ACHN (cell line): ENCODE measurements at places on chromosomes 3 and 15.

DNA sequence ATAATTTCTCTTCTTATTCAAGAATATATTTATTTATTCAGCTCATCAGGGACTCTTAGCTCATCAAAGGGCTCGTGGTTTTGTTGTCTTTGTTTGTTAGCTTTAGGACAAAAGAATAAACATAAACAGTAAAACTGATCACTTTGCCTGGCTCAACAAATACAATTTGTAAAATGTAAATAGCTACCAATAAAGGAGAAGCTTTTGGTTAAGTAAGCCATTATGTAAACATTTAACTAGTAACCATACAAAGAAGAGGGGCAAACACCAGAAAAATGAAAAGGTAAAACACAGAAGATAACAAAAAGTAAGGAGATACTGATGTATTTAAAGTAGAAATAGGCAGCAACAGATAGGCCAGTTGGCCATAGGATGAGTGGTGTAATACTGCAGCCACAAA is 761.7 kb downstream of the ROBO1 start:
- no peak for DNase-seq

GRCh38 chr15:57890878-57891277 is 174.6 kb downstream of the ALDH1A2 start:
- no peak for DNase-seq

DNA sequence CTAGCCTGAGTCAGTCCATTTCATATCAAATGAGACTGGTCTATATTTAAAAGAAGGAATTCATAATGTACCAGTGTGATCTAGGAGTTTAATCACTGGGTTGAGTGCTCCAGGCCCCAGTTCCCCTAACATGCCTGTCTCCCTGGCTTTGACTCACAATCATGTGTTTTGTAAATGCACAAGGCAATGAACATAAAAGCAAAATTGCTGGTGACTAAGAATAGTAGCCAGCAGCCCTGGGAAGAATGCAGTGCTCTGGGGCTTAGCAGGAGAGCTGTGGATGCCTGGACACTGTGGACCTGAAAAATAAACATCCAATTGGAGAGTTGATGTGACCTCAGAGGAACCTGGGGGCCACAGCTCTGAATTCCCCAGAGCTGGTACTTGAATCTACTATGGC is 50.3 kb downstream of the SYNPR start:
- peak; percentile 17 for DNase-seq

DNA sequence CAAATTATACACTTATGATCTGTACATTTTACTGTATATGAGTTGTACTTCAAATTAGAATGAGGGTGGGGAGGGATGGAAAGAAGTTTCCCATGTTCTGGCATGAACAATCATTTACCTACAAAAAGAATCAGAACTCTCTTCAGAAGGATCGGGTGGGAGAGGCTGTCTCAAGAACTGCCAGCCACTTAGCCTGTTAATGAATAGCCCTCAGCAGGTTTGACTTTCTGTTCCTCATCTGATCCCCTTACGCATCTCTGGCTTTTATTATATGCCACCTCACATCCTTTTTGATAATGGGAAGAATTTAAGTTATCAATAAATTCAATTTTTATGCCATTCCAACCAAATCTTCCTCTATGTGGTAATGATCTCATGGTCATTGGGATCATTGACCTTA is 168.3 kb upstream of the TGFBR2 start:
- DNase-seq = no peak

GRCh38 chr15:58443308-58443707 is 11.5 kb downstream of the LIPC start:
- no peak for DNase-seq

DNA sequence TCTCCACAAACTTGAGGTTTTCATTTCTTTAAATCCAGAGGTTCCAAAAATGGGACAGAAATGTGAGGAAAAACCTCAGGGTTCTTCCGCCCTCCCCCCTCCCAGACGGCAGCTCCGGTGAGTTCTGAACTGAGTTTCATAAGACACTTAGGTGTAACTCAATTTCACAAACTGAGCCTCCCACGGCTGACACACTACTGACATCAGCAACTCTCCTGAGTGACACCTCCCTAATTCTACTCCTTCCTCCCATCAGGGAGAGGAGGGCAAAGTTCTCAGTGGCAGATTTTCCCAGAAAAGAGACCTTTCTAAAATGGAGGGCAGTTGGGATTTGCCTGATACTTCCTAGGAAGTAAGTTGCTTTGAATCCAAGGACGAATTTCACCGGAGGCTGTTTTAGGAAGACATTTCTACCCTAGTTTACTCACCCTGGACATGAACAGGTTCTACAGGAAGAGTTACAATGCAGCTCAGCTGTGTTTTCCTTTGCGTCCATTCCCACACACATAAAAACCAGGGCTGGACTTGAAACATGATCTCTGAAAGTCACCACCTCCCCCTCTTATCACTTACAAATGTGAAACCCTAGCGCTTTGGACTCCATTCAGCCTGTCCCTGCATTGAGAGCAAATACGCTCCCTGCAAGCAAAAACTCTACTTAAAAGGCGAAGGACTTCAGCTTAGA is 78.1 kb upstream of the LMOD3 start:
- peak; percentile 6 for DNase-seq

DNA sequence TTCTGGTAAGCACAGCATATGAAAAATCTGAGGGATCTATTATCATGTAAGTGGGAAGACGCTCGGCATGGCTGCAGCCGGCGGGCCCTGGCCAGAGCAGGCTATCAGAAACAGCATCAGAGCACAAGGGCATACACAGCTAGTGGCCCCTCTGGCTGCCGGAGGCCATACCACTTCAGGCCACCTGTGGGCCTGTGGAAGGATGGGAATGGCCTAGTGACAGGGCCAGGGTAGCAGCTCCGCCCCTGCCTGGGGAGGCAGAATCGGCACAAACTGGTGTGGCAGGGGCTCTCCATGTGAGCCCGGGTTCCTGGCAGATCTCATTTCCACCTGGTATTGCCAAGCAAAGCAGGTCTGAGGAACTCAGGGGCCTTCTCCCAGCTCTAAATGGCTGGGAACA is 46.4 kb downstream of the SH3BP5 start:
- no peak for DNase-seq

DNA sequence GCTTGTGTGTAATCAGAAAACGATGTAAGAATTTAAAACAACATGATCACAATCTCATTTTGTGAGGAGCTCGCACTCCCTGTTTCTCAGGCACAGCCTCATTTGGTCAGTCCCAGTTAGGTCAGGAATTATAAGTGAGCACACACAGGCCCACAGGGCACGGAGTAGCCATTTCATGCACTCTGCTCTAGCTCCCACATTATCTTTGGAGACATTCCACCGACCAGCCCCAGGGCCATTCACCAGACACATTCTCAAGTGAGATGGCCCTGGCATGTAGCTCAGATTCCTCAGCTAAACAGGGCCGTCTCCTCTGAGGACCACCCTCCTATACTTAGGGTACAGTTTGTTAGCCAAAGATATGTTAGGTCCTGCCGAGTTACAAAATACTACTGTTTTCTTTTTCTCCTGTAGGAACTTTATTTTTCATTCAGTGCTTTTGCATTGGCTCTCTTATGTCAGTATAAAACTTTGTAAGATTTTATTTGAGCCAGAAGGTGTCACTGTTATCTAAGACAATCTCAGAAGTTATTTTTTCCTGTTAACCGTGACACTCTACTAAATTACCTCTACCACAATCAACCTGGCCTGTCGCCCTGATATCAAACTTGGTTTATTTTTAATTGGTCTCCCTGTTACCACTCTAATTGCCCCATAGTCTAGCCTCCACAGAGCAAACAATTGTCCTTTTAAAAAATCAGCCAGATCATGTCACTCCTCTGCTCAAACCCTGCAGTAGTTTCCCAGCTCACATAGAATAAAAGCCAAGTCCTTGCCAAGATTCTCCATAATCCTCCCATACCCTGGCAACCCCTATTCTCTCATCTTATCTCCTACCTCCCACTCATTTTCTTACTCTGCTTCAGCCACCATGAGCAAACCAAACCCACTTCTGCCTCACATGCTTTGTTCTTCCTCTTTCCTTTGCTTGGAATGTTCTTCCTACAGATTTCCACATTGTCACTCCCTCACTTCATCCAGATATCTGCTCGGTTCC is 105.7 kb downstream of the PPP2R3A start:
- DNase-seq = peak; percentile 51

- peak; percentile 26 for DNase-seq
Measured at GRCh38 chr15:57640930-57641682, 49.4 kb downstream of the MYZAP start.

- DNase-seq = no peak
Measured at GRCh38 chr3:143387425-143387824, 267.9 kb downstream of the CHST2 start.

DNA sequence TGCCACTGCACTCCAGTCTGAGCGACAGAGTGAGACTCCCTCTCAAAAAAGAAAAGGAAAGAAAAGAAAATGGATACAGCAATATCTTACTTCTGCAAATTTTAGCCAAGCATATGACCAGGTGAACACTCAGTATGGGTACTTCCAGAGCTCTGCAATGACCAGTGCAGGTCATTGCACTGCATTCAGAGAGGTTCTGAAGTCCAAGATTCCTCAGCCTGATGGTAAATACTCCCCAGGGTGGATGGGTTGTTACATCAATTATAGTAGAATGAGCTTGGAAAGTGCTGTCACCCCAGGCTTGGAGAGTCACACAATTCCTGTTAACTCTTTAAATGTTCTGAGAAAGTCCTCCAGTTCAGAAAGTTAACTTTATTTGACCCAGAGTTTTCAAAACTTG is 103.7 kb downstream of the RPLP1 start:
- DNase-seq = no peak

DNA sequence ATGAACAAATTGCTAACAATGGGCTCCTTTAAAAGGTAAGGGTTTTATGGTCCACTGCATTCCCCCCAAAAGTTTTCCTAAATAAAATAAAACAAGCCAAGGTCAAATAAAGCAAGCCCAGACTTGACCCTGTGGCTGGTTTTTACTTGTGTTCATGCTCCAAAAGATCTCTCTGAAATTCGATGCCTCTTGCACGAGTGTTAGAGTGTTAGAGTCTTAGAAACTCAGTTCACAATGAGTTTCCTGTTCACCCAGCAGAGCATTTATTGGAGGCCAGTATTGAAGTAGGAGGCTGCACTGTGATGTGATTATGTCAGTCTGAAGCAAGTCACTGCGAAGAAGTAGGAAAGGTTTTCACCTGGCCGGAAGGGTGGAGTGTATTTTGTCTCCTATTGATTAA is 59.9 kb upstream of the LRTM1 start:
- DNase-seq = no peak

GRCh38 chr3:48966876-48967361 is 23.1 kb upstream of the P4HTM start:
- DNase-seq = no peak

GRCh38 chr3:40267937-40268724 is 41.4 kb upstream of the EIF1B start:
- peak; percentile 2 for DNase-seq

DNA sequence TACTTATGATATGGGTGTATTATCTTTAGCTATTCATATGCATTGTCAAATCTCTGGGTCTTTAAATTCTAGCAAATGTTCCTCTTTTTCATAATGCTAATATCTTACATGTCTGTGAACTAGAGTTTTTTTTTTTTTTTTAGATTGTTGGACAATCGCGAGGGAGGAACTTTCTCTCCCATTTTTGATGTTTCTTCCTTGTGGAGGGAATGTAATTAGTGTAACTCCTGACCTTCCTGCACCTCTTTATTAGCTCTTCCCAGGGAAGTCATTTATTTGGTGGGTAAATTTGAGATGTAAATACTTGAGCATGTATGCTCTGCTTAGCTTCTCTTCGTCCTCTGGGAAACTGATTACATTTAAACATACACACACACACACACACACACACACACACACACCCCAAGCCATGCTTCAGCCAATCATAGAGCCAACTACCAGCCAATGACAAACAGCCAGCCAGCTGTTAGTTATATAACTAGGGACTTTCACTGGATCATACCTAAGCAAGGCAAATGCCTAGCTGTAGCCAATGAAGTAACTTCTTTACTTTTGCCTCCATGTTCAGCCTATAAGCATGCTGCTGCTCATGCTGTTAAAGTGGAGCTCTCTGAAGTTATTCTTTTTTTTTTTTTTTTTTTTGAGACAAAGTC is 8.3 kb upstream of the USP8 start:
- no peak for DNase-seq

DNA sequence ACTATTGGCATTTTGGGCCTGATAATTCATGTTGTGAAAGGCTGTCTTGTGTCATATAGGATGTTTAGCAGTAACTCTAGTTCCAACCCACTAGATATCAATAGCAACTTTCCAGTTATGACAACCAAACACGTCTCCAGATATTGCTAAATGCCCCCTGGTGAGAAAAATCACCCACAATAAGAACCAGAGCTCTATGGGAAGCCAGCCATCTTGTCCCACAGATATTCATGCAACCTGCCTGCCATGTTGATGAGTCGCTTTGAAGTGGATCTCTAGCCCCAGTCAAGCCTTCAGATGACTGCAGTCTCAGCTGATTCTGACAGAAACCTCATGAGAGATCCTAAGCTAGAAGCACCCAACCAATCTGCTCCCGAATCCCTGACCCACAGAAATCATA is 5.6 kb upstream of the TNIK start:
- DNase-seq = no peak

DNA sequence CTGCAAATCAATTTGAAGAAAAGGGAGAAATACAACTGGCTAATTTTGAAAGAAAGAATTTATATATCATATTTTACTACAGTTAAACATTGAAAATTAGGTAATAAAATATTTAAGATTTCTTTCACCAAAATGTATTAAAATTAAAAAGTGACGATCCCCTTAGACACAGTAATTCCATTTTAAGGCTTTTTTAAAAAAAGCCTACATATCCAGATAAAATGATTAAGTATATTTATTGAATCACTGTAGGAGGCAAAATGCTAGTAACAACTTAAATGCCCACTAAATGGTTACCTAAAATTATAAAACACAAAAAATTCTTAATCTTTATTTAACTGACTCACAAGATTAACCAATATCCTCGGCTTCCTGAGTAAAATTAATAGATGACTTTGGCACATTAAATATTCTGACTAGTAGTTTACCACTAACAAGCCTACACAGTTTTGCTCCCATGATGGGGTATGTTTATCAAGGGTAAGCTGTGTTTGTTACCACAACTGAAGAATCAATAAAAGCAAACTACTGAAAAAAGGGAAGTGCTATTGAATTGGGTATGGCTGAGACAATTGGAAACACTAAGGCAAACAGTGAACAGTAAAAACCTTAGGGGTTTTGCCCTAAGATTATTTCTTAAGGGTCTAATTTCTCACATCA is 28.4 kb downstream of the ANKRD28 start:
- no peak for DNase-seq

DNA sequence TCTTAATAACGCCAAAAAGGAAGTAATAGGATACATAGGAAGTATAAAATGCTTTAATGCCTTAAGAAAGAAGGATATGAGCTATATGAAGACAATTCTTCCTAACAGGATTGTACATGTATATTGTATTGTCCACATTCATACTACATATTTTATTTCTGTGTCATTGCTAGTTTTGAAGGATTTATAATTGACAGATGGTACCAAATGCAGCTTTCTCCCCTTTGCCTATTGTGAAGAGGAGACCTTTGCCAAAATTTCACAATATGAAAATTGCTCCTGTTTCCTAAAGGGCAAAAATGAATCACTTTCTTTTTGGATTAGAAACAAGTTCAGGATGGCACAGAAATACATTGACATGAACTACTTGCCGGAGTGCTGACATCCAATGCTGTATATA is 34.8 kb upstream of the EOMES start:
- no peak for DNase-seq
